ENCODE measurements at places on chromosomes 2 and 18. TPM values are rescaled to one million over a fixed set of nuclear protein-coding genes. Genes with fewer than 3 reads are reported as not detected.
A peak's percentile ranks its signal among the peaks of the same experiment; 100 is the strongest.

Gene MBP
- total RNA-seq = 14.1 TPM

Gene ZBTB7C
- 0.06 TPM for total RNA-seq

Gene CENPA
- 3.6 TPM for total RNA-seq

Gene ASAP2
- 71.6 TPM for total RNA-seq

Gene BCL2
- total RNA-seq = 2.2 TPM

GRCh38 chr2:181183878-181184542 lies 203.6 kb downstream of the UBE2E3 start:
- no peak for DNase-seq

- DNase-seq = peak; percentile 69
Observed at GRCh38 chr2:230824406-230824978, 40.2 kb upstream of the ITM2C start.

DNA sequence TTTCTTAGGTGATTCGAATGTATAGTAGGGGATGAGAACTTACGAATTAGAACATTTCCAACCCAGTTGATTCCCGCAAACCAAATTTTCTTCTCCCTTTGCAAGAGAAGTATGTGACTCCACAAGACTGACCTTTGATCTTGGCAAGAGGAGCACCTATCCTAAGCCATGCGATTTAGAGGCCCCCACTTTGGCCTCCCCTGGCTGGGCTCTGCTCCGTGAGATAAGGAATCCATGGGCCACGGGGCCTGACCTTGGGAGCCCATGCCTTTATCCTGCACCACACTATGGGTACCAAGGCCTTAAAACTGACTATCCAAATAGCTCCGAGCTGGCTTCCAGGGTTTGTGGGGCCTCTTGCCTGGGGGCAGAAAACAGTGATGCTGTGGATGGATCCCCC lies 135.8 kb downstream of the LRRTM1 start:
- DNase-seq = no peak

DNA sequence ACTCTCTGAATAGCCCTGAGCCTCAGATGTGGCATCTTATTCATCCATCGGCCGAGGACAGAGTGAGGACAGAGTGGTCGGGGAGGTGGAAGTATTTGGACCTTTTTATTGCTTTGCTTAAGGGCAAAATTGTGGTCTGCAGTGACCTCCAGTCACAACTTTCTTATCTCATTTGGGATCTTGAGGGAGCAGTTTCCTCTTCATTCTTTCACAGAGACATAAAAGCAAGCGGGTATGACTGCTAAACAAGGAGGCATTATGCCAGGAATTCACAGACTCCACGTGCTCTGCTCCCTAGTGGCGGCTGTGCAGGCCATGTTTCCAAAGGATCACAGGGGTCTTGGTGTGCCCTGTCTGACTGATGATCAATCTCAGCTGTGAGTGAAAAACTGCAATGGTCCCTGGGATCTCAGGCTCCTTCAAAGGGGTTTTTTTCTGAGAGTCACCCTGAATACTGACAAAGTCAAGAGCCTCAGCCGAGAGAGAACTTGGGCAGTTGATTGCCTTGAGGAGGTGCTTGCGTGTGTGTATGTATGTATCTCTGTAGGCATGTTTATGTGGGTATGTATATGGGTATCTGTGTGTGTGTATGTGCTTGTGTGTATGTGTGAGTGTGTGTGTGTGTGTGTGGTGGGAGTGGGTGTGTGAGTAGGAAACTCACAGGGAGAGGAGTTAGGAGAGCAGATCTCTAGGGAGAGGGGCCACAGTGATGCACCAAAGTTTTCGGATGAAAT lies 47.7 kb downstream of the RAPGEF4 start:
- no peak for DNase-seq
